ENCODE measurements at places on chromosomes 12 and 14.

GRCh38 chr12:31631023-31631724 lies 28.3 kb upstream of the ETFBKMT start:
- DNase-seq, result no peak

GRCh38 chr12:12376646-12377448 lies 20.0 kb downstream of the BORCS5 start:
- no peak for DNase-seq

DNA sequence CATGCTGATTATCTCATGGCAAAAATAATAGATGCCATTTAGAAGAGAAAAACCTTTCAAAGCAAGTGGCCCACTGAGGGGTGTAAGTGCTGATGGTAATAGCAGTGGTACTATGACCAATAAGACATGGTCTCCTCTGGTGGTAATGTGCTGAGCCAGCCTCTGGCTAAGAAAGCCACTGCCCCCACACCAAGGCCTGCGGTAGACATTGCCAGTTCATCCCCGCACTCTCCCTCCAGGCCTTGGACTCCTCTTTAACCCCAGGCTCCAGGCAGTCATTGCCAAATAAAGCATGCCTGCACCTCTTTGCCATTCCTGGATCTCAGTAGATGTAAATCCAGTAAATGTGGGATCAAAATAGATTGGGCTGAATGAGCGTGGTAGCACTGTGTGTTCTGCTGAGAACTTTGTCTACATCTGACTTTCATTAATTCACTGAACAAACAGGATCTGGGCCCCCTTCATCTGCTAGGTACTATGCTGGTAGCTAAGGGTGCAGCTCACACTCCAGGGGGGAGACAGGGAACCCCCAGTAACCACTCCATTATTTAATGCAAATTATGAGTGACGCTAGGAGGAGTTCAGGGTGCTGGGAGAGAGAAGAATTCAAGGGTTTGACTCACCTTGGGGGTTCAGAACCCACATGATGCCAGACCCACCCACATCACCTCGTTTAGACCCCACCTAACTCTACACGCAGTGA lies 89.3 kb downstream of the BCL11B start:
- no peak for DNase-seq

DNA sequence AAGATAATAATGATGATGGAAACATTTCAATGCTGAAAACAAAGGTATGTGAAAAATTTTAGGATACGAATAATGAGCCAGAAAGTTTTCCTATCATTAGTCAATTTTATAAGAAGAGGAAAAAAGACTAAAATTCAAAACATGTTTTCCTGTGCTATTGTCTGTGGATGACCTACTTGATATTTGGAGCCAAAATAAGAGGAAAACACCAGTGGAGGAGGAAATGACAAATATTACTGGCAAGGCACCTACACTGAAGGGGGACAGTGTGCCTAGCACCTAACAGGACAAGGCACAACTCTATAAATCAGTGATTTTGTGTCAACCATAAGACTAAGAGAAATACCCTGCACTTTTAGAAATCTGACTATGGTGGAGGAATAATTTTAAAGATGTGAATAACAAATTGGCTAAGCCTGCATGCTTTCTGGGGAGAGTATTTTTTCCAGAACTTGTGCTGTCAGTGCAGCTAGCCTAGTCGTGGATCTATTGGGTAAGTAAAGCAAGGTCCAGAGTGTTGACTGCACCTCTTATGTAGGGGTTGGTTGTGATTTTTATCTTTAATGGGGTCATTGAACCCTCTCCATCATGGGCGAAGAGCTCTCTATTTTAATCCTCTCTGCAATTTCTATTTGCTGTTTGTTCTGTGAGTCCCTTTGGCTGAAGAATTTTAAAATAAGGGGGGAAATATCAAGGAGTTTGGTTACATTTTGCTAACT lies 398.0 kb downstream of the TMTC2 start:
- no peak for DNase-seq

- peak; percentile 21 for DNase-seq
These were observed 41.9 kb upstream of the FKBP4 start for GRCh38 chr12:2752676-2753371.

DNA sequence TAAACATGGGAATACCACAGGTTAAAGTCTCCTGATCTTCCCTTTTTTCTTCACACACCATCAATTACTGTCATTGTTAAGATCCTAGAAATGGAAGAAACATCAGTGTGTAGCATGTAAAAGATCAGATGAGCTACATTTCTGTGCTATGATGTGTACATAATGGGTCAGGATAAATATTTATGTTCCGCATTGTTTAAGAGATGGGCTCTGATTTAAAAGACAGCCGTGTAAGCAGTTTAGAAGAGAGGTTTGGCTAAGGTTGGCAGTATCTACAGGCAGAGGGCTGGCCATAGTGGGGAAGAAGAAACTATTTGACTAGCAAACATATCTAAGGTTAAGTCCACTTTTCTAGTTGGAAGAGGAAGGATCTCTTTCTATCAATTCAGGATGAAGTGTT lies 49.4 kb downstream of the LRRC9 start:
- no peak for DNase-seq

GRCh38 chr12:97967831-97968230 lies 505.2 kb downstream of the RMST start:
- DNase-seq, result no peak

DNA sequence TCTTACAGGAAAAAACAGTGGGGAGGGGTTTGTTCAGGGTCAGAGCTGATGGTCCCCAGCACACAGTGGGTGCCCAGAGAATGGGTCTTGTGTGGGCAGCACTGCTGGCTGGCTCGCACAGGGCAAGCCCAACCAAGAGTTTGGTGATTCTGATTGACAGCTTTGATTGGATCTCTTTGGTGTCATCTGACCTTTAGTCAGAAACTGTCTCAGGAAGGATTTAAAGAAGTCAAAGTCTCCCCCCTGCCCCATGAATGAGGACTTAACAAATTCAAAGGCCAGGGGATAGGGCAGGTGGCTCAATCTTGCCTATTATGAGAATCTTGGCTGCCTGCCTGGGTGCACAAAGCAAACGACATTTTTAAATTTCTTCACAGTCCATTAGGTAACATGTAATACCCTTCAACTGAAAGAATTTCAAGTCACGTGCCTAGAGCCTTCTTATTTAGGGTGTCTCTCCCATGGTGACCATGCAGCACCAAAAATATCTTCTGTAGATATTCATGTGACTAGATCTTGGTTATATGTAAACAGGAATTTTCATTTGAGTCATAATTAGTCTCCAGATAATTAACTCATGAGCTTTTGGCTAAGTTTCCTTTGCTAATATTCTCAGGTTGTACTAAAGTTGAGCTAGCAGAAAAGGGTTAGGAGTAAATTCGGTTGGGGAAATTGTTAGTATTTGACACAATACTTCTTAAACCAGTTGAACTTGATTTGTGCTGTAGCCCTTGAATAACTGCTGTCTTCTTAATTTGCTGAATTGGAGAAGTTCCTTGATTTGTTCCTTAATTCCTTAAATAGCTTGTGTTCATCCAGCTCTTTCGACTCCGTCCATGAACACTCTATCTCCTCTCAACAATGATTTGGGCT lies 54.5 kb upstream of the HECTD1 start:
- no peak for DNase-seq

- DNase-seq, result no peak
These were observed 245.4 kb downstream of the DIO2 start for GRCh38 chr14:79965896-79966295.

GRCh38 chr12:42648061-42648460 lies 58.5 kb upstream of the PRICKLE1 start:
- no peak for DNase-seq

Measured in stimulated activated CD8-positive, alpha-beta memory T cell treated with anti-CD3 and anti-CD28 coated beads, Interleukin-4, amount 100 ng/mL, for 1 hour (primary cell).